GM18507 (cell line): ENCODE measurements at places on chromosomes 3 and 15.
A peak's percentile ranks its signal among the peaks of the same experiment; 100 is the strongest.

GRCh38 chr15:35751413-35752133 is 205.6 kb upstream of the DPH6 start:
- DNase-seq = no peak

DNA sequence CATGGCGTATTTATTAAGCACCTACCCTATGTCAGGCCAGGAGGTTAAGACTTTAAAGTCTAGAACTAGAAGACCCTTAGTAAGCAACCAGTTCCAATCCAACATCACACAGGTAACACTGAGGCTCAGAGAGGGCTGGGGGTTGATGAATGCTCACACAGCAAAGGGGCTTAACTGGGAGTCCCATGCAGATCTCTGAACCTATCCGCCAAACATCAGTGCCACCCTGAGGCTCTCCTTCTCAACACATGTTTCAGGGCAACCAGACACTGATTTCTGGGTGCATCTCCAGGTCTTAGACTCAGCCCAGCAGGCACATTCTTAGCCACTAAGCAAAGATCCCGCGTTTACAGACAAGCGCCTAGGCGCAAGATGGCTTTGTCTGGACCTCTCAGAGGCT is 92.0 kb upstream of the SLC6A11 start:
- DNase-seq = no peak

DNA sequence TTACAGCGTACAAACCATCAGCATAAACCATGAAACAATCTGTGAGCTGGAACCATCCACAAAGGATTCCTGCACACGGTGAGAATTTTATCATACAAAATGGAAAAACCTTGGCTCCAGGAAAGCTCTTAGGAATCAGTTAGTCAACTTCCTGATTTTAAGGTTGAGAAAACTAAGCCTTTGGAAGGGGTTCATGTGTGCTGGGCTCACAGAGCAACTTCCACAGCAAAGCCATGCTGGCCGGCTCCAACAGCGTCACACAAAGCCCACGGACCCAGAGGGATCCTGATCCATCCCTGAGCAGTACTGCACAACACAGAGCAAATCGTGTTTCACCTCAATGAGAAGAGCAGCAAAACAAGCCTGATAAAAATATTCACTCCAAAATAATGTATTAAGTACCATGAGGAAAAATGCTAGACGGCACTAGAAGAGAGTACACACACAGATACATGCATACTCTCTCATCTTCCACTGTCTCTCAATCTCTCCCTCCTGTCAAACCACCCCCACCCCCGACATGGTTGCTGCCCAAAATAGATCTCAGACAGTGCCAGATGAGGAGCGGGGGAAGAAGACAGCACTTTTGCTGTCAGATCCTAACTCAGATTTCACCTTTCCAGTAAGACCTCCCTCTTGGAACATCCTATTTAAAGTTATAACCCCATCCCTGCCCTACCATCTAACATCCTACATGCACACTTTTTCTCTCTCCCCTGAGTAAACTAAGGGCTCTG is 58.6 kb downstream of the MB21D2 start:
- no peak for DNase-seq

- no peak for DNase-seq
Measured at GRCh38 chr3:62379321-62379798, 6.0 kb upstream of the FEZF2 start.

DNA sequence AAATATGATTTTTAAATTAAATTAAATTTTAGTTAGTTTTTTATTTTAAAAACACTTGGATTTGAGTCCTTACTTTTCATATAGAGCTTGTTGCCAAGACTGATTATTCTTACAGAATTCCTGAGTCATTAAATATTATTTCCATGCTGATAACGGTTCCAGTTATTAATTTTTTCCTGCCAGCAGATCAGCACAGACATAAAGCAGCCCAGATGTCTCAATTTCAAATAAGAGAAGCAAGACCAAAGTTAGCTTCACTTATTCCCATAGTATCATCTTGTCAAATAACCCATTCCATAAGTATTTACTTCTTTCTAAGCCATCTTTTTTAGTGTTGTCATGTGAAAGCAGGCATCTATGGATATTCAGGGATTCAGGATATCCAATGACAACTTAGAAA is 75.3 kb downstream of the SSR3 start:
- no peak for DNase-seq

DNA sequence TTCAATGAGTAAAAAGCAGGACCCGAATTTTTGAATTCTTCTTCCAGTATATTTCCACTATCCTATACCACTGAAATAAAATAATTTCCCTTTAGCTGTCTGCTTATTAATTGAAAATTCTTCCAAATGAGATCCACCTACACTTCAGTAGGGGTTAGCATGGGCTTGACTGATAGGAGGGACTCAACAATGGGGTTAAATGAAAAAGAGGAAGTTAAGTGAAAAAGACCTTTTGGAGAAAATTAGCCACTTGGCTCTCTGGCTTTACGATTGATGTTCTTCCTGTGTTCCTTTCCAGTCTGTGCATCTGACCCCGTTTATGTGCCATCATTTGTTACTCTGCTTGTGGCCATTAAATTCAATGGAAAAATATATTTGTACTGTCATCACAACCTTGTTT is 54.0 kb upstream of the GCNT3 start:
- DNase-seq = no peak

DNA sequence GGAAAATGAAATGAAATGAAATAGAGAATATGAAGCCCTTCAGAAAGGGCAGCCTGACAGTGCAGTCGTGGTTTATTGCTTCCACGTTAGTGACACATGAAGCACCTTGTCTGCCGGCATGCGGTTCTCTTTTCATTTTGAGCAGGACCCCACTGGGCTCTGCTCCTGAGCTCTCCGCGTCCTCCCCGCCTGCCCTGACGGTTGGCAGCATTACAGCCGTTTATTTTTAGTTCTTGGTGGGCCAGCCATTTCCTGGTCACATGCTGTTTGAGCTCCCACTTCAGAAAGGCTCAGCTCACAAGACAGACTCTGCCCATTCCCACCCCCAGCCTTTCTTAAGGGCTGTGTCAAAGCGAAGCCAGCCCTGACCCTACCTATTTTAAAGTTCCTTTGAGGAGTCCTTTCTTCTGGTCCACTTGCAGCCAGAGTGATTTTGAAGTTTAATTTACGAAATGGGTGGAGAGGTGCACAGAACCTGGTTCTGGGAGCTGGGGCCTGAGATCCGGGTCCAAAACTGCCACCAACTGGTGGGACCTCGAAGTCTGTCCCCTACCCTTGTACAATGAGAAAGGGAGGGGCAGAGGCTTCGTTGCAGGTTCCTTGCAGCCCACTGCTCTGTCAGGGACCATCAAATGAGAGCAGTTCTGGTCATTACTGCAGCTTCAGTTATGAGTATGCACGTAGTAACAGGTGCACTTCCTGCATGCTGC is 60.1 kb downstream of the MGLL start:
- no peak for DNase-seq

DNA sequence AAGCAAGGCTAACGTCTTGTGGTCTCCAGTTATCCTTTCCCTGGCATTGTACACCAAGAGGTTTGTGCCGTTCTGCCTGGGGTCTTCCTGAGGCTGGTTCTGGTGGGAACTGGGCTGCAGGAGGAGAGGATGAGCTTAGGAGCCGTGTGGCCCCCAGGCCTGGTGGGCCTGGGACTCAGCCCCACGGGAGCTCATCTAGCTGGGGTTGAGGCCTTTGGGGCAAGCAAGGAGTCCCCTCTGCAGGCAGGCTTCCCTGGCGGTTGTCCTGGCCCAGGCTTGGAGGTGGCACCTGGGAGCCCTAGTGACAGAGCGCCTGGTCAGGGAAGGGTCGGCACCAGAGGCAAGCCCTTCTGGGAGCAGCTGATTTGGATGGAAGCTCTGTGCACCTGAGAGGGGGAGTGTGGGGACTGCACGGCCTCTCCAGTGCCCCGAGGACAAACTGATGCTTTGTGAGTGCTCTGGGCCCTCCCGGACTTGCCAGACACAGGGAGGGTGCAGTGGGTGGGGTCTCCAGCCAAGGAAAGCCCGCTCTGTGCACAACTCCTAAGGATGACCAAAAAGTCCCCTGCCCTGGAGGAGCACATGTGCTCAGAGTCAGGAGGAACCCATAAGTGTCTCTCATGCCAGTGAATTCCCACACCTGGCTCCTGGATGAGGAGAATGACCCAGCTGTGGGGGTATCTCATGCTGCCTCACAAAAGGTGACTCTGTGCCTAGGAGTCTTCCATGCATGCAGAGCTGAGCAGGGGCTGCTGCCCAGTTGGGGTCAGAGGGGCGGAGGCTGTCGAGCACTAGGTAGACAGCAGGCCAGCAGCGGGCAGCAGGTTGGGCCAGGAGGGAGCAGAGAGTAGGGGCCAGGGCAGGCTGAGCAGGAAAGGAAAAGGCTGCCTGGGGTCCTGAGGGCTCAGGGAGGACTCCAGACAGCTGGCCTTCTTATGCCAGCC is 2.7 kb downstream of the PAK6 start:
- no peak for DNase-seq

- no peak for DNase-seq
Measured at GRCh38 chr15:40582726-40583246, 11.3 kb upstream of the KNL1 start.

DNA sequence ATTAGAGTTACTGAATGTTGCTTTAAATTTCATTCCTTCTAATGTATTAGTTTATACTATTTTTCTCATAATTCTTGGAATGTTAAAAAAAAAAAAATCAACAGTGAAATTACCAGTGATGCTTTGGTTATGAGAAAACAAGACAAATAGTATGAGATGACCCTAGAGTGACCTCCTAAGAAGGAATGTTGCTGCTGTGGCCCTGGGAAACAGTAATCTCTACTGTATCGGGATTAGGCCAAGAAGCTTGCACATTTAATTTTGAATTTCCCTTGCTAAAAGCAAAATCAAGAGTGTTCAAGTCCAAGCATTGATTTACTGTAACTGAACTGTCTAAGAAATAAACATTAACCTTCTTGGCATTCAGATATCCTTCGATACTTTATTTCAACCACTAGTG is 18.1 kb downstream of the TOPBP1 start:
- no peak for DNase-seq

GRCh38 chr3:120350401-120350941 is 1.3 kb upstream of the LRRC58 start:
- DNase-seq = no peak

- no peak for DNase-seq
Measured at GRCh38 chr3:71688121-71688520, 37.1 kb downstream of the EIF4E3 start.

GRCh38 chr15:33396475-33396874 is 85.7 kb downstream of the RYR3 start:
- DNase-seq = no peak

DNA sequence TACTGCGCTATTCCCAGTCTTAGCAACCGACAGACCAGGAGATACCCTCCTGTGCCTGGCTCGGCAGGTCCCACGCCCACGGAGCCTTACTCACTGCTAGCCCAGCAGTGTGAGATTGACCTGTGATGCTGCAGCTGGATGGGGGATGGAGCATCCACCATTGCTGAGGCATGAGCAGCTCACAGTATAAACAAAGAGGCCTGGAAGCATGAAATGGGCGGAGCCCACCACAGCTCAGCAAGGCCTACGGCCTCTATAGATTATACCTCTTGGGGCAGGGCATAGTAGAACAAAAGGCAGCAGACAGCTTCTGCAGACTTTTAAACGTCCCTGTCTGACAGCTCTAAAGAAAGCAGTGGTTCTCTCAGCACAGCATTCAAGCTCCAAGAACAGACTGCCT is 160.3 kb downstream of the ANXA2 start:
- no peak for DNase-seq

GRCh38 chr3:152254041-152254440 is 14.7 kb upstream of the MBNL1 start:
- DNase-seq = no peak

DNA sequence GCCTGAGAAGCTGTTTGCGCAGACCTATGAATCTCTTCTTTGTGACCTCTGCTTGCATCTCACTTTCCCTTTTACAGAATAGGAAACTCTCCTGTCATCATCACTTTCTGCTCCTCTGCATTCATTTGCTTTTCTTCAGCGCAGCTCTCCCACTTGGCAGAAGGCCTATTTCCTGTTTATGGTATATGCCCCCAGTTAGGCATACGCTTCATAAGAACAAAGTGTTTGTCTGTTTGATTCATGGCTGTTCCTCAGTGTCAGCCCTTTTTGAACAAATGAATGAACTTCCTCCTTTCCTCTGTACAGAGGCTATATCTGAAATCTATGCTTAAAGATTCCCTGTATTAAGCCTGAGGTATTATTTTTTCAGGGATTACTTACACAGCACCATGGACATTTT is 1216.9 kb upstream of the GBE1 start:
- DNase-seq = no peak

GRCh38 chr3:184981071-184981470 is 169.1 kb downstream of the VPS8 start:
- no peak for DNase-seq

- DNase-seq = peak; percentile 35
Measured at GRCh38 chr3:186361762-186362536, at the start of gene DGKG. TSS of gene DGKG (minus strand) at chr3:186362234. CDS start at chr3:186320459, 41,775 bp downstream.

- DNase-seq = no peak
Measured at GRCh38 chr3:42214064-42214463, 51.9 kb downstream of the CCK start.

- DNase-seq = no peak
Measured at GRCh38 chr15:28885128-28885629, 595 bp upstream of the APBA2 start.

GRCh38 chr3:97983933-97984491 is 11.8 kb upstream of the RIOX2 start:
- no peak for DNase-seq

DNA sequence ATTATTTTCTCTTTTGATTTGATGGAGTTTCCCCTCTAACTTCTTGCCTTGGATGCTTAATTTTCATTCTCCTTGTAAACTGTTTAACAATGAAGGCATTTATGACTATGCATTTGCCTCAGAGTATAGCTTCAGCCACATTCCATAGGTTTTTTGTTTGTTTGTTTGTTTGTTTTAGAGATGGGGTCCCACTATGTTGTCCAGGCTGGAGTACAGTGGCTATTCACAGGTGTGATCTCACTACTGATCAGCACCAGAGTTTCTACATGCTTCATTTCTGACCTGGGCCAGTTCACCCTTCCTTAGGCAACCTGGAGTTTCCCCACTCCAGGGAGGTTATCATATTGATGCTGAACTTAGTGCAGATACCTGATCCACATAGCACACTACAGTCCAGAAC is 4.1 kb downstream of the SECISBP2L start:
- no peak for DNase-seq

GRCh38 chr15:63517202-63517601 is 12.8 kb downstream of the USP3 start:
- DNase-seq = no peak

- DNase-seq = no peak
Measured at GRCh38 chr3:112931736-112932521, 43.0 kb downstream of the CD200R1 start.

DNA sequence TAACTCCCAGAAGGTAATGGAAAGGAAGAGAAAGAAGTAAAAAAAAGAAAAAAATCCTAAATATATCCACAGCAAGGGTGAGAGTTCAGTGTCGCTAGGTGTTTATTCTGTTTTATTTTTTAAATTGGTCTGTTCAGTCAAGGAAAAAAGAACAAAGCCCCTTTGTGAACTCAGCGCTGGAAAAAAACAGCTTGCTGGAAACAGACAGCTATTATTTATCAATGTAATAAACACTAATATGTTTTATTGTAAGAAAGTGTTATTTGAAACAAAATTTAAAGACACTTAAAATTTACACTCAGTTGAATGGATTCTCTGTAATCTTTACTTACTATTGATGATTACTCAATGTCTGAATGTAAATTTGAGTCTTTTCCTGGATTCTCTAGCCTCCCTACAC is 32.3 kb upstream of the LEKR1 start:
- no peak for DNase-seq
